ENCODE measurements at places on chromosomes 3 and 15.

DNA sequence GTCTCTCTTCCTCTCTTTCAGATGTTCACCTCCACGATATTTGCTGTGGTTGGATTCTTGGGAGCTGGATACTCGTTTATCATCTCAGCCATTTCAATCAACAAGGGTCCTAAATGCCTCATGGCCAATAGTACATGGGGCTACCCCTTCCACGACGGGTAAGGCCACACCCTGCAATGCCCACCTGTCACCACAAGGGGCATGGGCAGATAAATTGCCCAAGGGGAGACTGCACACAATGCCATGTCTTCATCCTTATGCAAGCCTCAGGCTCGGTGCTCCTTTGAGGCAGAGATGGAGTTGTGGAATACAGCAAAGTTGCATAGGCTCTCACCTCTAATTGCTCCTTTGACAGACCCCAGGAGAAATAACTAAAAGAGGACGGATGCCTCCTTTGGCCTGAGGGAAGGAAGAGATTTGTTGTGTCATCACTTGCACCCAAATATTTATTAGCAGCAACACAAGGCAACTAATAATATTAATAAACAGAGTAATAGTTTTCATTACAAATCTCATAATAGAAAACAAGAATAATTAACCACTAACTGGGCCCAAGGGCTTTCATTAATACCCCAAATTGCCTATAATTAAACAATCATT lies 13.2 kb downstream of the TM4SF4 start:
- DNase-seq: no peak

DNA sequence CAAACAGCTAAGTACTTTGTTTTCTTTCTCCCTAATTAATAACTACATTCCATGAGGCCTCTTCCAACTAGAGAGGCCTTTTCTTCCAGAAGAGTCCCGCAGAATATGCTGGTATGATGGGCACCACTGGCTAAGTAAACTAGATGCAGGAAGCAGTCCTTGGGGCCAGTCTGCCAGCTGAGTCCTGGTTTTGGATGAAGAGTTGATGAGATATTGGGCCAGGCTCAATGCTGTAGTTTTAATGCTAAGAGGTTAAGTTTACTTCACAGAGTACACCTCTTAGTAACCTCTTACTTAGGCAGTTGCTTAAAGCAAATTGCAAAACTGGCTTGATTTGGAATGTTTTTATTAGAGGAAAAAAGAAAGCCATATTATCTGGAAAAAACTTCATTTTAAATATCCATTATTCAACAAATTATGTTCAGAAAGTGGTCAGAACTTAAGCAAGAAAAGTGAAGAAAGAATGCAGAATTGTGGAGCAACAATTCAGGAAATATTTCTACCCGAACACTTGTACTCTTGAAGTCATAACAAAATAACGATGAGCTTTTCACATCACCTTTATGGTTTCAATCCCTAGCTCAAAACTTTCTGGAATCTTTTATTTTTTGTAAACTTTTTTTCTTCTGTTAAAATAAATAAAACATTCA lies 178.4 kb upstream of the CDIN1 start:
- no peak for DNase-seq

DNA sequence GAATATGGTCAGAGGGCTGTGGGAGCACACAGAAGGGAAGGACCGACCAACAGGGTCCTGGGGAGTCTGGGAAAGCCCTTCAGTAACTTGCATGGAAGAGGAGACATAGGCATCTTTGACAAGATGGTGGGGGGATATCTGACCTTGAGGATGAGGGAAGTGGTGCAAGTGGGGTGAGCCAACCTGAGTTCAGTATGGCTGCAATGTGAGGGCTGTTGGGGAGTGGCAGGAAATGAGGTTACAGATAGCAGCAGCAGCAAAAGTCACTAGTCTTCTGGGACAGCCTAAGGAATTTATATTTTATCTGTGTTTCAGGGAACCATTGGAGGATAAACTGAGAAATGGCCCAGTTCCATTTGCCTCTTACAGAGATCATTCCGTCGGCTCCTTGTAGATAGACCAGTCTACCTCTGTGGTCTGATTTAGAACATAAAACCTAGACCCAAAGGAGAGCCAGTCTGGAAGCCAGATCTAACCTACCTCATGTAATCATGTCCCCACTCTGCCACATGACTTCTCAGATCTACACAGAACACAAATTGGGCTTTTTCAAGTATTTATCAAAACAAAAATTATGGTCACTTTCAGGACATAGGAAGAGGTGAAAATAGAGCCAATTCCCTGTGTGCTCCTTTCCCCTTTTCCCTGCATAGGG lies 75.6 kb downstream of the ST6GAL1 start:
- no peak for DNase-seq

DNA sequence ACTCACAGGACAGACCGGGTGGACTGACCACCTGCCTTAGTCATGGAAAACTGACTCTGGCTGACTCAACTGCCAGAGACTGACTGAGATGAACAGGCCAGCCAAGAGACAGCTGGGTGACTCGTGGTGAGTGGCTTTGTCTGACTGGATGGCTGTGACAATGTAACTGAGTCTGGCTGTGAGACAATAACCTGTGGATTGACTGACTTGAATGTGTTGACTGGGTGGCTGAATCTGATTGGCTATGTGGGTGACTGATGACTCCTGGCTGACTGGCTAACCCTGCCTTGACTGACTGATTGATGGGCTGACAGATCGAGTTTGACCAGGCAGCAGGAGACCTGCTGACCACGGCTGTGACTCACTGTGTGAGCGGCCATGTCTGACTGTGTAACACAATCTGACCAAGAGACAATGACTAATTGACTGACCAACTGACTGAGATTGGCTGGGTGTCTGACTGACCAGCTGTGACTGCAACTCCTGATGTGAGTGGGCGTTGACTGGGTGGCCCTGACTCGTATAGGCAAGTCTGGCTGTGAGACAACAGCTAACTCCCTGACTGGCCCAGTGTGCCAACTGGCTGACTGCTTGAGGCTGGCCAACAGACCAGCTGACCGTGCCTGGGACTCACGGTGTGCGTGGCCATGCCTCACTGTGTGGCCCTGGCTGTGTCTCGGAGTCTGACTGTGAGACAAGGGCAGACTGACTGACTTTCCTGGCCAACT lies 509.1 kb downstream of the SHQ1 start:
- DNase-seq: no peak

DNA sequence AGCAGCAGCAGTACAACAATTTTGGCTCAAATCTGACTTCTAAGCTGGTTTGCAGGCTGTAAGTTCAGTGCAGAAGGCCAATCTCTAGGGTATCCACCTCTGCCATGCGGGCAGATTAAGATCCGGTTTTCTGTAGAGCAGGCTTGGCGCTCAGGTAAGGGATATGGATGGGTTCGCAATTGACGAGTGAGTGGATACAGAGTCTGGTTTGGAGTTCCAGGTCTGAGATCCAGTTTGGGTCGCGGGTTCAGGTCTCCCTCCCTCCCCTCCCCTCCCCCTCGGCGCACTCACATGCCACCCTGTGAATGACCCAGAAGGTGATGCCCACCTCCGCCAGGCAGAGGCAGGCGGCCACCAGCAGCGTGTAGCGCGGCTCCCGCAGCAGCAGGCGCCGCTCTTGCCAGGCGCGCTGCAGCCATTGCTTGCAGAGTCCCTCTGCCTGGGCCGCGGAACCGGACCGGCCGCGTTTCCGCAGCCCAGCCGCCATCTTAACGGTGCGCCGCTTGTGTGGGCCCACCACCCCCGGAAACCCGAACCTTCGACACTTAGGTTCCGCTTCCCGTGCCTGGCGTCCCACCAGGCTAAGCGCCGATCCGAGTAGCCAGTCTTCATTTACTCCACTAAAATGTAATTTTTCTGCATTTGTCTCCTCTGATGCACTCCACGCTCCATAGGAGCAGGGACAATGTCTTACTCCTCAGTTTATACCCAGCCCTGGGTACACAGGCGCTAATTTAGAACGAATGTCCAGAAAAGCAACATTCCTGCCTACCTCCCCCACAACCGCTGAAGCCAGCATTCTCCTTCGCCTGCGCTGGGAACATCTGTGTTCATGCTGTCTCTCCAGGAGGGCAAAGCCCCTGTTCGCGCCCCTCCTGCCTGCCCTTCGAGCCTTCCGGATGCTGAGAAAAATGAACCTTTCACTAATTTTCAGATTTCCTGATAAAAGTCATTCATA lies at the start of gene ALG3:
ALG3 (minus strand) TSS at position 509 of the 958 bp plus-strand sequence; CDS start at position 487, 22 bp downstream.
- DNase-seq: peak; percentile 89

GRCh38 chr3:152126260-152126659 lies 142.5 kb upstream of the MBNL1 start:
- no peak for DNase-seq

GRCh38 chr15:58258501-58259292 lies 120.5 kb downstream of the AQP9 start:
- no peak for DNase-seq

DNA sequence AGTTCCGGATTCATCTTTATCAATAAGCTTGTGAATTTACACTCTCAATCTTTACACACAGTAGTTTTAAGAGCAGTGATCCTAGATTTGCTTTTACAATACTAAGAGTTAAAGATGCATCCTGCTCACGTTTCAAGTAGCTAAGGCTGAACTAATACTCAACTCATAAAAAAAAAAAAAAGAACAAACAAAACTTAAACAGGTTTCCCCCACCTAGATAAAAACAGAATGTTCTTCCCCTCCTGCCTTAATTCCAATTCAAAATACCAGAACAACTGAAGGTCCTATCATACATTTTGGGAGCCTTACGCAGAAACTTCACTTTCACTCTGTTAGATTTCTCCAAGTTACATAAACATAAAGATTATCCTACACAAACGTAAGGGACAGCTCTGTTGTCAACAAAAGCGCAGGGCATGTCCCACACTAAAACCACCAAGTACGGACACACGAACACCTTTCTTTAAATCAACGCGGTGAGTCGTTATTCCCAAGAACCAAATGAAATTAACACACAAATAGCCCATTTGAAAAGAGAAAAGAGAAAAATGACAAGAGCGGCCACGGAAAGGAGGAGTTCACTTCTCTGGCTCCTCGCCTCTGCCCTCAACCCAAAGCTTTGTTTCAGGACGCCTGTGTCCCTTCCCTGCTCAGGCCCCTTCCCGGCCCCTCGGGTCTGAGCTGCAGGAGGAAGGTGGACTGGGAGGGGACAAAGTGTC lies 941 bp downstream of the CBLB start:
- DNase-seq: no peak

- DNase-seq: no peak
Observed at GRCh38 chr15:95169541-95170459, 938.4 kb downstream of the MCTP2 start.

- DNase-seq: no peak
Observed at GRCh38 chr3:191070201-191070600, 128.8 kb upstream of the OSTN start.

DNA sequence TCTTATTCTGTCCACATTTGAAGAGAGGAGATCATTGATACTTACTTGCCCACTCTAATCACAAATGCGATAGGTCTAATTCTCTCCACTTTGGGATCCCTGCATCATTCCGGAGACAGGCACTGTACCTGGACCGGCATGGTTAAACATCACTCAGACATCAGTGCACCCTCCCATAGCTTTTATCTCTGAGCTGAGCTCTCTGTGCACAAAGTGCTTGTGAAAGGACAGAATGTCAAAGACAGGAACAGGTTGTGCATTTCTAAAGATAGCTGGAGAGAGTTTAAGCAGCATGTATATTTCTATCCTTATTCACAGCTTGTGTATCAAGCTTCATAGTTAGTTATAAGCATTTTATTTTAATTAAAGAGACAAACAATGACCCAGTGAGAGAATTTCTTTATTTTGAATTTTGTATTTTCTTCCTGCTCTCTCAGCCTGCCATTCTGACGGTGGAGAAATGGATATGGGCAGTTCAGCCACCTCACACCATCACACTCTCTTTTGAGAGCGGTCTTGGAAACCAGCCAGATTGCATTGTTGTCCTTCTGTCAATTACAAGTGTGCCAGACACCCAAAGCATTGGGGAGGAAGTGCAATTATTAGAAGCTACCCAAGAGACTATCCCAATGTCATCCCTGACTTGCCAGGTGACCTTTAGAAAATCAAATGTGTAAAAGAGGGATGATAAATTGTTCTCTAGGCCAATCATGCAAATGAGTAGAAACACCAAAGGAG lies 65.2 kb upstream of the CHL1 start:
- DNase-seq: no peak

GRCh38 chr3:179848711-179849110 lies 188.0 kb downstream of the PEX5L start:
- DNase-seq: no peak

DNA sequence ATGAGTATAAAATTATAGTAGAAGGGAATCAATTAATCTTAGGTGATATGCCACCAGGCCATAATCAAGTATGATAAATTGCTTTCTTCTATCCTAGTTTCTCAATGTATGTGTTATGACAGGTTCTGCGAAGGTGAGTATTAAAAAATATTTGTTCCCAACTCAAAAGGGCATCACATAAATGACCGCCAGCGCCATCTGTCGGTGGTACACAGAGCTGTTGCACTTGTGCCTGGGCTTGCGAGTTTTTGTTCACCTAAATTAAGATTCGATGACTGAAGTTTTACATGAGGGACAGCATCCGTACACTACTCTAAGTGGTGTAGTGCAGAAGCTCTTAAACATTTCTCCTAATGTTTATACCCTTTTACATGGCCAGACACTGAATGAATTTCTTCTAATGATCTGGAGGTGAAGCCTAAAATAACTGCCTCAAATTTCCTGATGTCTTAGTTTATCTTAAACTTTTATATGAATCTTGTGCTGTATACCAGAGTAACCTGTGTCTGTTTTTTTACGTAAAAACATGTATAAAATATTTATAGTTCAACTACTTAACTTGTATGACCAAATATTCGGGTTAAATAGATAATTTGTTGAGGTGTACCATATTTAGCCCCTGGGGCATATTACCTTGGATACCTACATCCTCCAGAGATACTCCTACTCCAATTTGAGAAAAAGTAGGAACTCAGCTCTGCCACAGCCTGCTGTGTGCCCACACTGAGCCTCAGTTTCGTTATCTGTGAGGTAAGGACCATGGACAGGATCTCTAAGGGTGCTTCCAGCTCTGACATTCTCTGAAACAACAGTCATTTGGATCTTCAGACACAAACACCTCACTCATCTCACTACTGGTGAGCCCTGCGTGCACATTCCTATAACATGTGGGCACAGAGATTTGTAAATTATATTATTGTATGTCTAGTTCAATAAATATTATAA lies 365.6 kb downstream of the MAGI1 start:
- DNase-seq: peak; percentile 36

- DNase-seq: no peak
Observed at GRCh38 chr15:68538311-68538710, 40.5 kb upstream of the CORO2B start.

DNA sequence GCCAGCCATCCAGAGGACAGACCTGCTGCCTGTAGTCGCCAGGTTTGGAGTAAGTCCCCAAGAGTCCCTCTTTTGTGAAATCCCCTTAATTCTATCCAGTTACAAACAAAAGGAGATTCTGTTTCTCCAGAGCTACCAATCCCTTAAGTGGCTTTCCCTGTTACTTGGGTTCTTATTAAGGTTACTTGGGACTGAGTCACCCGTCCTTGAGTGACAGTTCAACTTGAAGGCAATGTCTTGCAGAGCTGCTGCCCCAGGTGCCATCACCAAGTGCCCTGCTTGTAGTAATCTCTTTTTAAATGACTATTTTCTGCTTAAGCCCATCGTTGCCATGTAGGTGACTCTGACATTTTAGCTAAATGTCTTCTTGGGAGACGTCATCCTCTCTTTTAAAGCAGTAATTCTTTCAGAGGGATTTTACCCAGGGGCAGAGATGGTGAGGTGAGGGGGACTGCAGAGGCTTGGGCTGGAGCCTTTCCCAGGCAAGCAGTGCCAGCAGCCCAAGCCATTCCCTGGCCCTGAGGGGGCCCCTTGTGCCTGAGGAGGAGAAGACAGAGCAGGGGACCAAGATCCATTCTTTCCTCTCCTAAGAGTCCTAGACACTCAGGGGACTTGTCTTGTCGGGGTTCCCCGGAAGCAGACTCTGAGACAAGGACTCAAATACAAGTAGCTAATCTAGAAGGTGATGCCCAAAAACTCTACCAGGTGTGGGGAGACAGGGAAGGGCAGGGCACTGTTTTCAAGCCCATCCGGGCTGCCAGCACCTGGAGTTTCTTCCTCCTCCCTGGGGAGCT lies 253.7 kb downstream of the PLCL2 start:
- DNase-seq: no peak
